ENCODE measurements at places on chromosomes 3 and 15. TPM values are rescaled to one million over a fixed set of nuclear protein-coding genes. Genes with fewer than 3 reads are reported as not detected.
A peak's percentile ranks its signal among the peaks of the same experiment; 100 is the strongest.

- DNase-seq, result no peak
Measured at GRCh38 chr3:8458711-8459110, 42.9 kb upstream of the LMCD1 start.

GRCh38 chr15:36365963-36366362 lies 213.5 kb upstream of the CDIN1 start:
- no peak for DNase-seq

Gene PEX5L
- 0.05 TPM for total RNA-seq

Gene SHC4
- total RNA-seq, result 2.8 TPM

- no peak for DNase-seq
Measured at GRCh38 chr15:81111018-81111417, 23.1 kb upstream of the CFAP161 start.

DNA sequence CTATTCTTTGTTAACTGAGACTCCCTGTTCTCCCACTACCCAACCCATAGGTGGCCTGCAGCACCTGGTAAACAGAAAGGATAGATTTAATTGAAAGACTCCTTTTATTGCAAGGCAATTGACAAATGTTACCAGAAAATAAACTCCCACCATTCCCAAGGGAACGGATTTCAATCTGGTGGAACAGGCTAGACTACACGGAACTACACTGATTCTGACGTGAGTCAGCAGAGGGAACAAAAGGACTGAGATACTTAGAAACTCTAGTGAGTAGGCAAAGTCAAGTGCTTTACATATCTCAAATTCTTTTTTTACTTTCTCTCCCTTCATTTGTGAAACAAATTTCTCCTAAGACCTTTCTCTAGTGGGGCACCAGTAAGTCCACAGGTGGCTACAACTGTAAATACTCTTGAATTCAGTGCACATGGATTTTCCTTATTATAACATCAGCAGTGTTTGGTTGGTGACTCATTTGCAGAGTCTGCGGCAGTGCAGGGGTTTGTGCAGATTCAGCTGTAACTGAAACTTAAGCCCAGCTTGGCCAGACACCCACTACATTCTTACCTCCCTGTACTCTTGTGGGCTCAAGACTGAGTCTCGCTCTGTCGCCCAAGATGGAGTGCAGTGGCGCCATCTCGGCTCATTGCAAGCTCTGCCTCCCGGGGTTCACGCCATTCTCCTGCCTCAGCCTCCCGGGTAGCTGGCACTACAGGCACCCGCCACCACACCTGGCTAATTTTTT lies 34.3 kb upstream of the PLSCR2 start:
- DNase-seq, result no peak

Gene HMCES
- 19.9 TPM for total RNA-seq

GRCh38 chr15:88120026-88120425 lies 136.5 kb downstream of the NTRK3 start:
- DNase-seq, result no peak

Gene MINAR1
- 0.29 TPM for total RNA-seq

Gene RFTN1
- 78.3 TPM for total RNA-seq

DNA sequence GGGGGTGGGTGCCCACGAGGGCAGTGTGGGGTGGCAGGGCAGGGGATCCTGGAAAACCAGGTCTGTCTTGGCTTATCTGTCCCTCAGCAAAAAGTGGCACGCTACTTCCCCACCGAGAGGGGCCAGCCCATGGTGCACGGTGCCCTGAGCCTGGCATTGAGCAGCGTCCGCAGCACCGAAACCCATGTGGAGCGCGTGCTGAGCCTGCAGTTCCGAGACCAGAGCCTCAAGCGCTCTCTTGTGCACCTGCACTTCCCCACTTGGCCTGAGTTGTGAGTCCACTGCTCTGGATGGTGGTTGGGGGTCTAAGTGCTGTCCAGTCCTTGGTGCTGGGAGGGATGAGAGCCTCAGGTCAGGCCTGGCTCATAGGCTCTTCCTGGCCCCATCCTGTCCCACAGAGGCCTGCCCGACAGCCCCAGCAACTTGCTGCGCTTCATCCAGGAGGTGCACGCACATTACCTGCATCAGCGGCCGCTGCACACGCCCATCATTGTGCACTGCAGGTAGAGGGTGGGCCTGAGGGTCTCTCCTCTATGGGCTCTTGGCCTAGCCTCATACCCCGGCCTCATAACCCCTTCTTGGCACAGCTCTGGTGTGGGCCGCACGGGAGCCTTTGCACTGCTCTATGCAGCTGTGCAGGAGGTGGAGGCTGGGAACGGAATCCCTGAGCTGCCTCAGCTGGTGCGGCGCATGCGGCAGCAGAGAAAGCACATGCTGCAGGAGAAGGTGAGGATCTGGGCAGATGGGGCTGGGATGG lies 31.1 kb downstream of the PTPN23 start:
- DNase-seq, result no peak

DNA sequence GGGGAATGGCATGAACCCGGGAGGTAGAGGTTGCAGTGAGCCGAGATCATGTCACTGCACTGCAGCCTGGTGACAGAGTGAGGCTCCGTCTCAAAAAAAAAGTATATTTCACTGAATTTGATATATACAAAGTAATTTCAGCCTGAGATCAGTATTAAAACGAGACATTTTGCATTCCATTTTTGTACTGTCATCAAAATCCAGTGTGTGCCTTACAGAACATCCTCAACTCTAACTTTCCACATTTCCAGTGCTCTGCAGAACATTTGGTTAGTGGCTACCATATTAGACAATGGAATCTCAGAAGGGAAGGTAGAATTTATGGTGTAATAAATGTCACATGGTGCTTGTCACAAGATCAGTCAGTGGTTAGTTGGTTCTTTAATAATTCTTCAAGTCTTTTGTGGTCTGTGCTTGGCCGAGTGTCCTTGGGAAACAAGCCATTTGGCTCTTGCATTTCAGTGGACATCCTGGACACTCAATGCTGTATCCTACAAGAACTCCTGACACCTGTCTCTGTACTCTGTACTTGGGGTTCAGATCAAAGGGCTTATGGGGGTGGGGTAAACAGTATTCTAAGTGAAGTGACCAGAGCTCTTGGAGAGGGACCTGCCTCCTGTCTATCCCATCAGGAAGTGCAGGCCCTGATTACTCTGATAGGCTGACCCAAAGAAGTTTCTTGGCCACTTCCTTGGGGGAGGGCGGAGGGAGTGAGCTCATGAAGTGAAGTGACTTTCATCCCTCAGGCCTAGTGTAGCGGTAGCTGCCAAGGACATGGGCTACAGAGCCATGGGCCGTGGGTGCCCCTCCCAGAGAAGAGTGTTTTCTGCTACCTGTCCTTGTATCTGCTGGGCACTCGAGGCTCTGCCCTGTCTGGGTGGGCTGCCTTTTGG lies 3.7 kb downstream of the ACVR2B start:
- DNase-seq, result no peak

DNA sequence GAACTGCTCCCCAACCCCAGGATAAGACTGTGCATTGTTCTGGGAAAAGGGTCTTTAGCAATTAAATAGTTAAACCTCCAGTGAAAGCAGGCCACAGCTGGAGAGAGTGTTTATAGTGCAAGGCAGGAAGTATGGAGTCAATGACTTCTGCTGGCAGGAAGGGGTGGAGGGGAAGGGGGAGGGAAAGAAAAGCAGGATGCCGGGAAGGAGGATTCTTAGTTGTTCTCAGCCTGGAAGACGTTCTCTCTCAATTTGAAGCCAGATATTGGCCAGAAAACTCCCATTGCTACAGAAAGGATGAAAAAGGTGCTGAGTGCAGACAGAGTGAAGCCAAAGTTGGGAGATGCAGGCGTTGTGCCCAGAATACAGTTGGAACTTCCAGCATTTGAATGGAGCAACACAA lies 35.7 kb upstream of the ACTL6A start:
- DNase-seq, result peak; percentile 54

Measured in glomerular endothelial cell (primary cell).